ENCODE measurements at places on chromosomes 7 and 10.

- H3K4me1 ChIP-seq: peaks cover 12% of the 10 kb centered on the region
- peaks cover 57% of the 10 kb centered on the region for H3K27me3 ChIP-seq
- no peaks in the 10 kb centered on the region for H3K36me3 ChIP-seq
These were observed 29.1 kb downstream of the GARIN1A start for GRCh38 chr7:128701062-128701785.

GRCh38 chr10:119330342-119330741 is 123.0 kb downstream of the GRK5 start:
- H3K27me3 ChIP-seq: no peaks in the 10 kb centered on the region
- peaks cover 11% of the 10 kb centered on the region for H3K4me1 ChIP-seq
- peaks cover 24% of the 10 kb centered on the region for H3K36me3 ChIP-seq

DNA sequence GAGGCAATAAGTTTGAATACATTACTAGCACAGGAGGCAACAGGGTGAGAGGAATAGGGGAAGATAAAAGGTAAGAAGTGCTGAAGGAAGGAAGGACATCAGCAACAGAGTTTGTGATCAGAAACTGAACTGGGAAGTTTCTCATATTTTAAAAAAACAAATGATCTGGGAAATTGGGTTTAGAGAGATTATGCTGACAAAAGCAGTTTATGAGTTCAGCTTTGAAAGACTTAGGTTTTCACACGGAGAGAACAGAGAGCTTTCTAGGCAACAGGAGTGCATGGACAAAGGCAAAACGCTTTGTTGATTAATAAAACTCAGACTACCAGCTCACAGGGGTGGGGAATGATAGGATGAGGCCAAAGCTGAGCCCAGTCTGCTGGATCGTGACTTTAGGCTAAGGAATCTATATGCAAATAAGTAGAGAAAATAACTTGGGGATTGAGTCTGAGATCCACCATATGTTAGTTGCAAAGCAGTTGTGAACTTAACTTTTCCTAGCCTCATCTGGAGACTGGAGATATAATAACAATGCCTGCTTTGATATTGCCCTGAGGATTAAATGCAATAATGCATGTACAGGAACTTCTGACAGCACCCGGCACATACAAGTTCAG is 4.2 kb downstream of the OSBPL3 start:
- H3K36me3 ChIP-seq: peaks cover 55% of the 10 kb centered on the region
- H3K4me3 ChIP-seq: no peak overlapping the region
- H3K27ac ChIP-seq: no peak overlapping the region
- H3K27me3 ChIP-seq: peaks cover 6% of the 10 kb centered on the region
- H3K4me1 ChIP-seq: peaks cover 76% of the 10 kb centered on the region
- no peak for DNase-seq

DNA sequence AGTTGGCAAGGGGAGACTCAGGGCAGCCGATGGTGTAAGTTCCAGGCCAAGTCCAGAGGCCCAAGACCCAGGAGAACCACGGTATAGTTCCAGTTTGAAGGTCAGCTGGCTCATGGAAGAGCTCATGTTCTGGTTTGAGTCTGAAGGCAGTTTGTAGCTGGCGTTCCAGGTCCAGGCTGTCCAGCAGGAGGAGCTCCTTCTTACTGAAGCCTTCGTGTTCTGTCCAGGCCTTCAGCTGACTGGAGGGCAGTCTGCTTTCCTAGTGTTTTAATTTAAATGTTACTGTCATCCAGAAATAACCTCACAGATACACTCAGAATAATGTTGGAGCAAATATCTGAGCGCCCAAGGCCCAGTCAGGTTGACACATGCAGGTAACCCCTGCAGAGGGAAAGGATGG is 4.2 kb downstream of the SUN1 start:
- DNase-seq: no peak
- H3K27ac ChIP-seq: peak overlapping the region; percentile 57
- no peaks in the 10 kb centered on the region for H3K27me3 ChIP-seq
- peaks cover 37% of the 10 kb centered on the region for H3K36me3 ChIP-seq
- peaks cover 47% of the 10 kb centered on the region for H3K4me1 ChIP-seq

DNA sequence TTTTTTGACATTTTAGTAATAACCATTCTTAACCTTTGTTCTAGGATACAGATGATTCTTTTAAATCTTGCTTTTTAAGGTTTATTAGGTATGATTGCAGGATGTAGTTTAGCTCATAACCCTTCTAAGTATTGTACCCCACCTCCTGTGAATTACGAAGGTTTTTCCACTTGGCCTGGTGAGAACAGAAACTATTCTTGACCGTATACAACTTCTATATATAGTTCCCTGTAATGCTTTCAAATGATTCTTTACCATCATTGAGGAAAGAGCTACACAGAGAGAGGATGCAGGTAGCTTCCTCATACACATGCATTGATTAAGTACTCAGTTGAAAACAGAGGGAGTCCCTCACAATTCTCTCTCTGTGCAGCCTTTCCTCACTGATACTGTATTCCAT is 86.3 kb downstream of the PALS2 start:
- no peak overlapping the region for H3K27ac ChIP-seq
- H3K4me3 ChIP-seq: no peak overlapping the region
- H3K27me3 ChIP-seq: no peaks in the 10 kb centered on the region
- no peaks in the 10 kb centered on the region for H3K4me1 ChIP-seq

- DNase-seq: peak; percentile 96
- peaks cover 79% of the 10 kb centered on the region for H3K4me1 ChIP-seq
- H3K36me3 ChIP-seq: peaks cover 50% of the 10 kb centered on the region
- peak within 1 kb of the TSS; percentile 93 for H3K4me3 ChIP-seq
- H3K27me3 ChIP-seq: no peaks in the 10 kb centered on the region
These were observed at the start of gene UPP1 for GRCh38 chr7:48089046-48090003. Gene UPP1 (plus strand): TSS chr7:48089265. CDS start chr7:48094784, 5,519 bp downstream.

DNA sequence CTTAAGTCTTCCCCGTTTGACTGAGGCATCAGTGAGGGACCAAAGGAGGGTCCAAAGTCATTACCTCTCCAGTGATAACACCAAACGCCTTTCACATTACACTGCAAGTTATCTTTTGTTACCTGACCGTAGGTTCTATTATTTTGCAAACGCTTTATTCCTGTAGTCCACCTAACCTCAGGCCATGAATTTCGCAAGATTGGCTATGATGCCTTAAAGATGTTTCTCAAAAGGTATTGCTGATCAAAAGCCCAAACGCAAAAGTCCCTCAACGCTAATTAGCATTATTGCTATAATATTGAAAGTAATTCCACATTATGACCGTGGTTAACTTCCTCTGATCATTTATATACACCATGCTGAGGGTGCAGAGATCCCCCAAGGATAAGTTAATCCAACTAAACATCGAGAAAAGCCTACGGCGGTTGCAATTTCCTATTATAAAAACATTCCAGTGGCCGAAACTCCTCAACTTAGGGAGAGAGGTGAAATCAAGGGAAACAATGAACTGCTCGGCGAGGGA is 649 bp downstream of the DNA2 start:
- H3K4me3 ChIP-seq: peak overlapping the region; percentile 91
- H3K4me1 ChIP-seq: peaks cover 29% of the 10 kb centered on the region
- H3K27ac ChIP-seq: peak overlapping the region; percentile 91
- peaks cover 26% of the 10 kb centered on the region for H3K36me3 ChIP-seq

- H3K4me1 ChIP-seq: no peaks in the 10 kb centered on the region
- H3K27ac ChIP-seq: no peak overlapping the region
- H3K4me3 ChIP-seq: no peak overlapping the region
- no peaks in the 10 kb centered on the region for H3K36me3 ChIP-seq
These were observed 57.8 kb upstream of the FZD1 start for GRCh38 chr7:91206361-91206960.

- H3K4me3 ChIP-seq: no peak overlapping the region
- DNase-seq: no peak
- no peak overlapping the region for H3K27ac ChIP-seq
- H3K36me3 ChIP-seq: no peaks in the 10 kb centered on the region
- H3K4me1 ChIP-seq: no peaks in the 10 kb centered on the region
These were observed 18.4 kb upstream of the DIP2C start for GRCh38 chr10:707861-708260.

DNA sequence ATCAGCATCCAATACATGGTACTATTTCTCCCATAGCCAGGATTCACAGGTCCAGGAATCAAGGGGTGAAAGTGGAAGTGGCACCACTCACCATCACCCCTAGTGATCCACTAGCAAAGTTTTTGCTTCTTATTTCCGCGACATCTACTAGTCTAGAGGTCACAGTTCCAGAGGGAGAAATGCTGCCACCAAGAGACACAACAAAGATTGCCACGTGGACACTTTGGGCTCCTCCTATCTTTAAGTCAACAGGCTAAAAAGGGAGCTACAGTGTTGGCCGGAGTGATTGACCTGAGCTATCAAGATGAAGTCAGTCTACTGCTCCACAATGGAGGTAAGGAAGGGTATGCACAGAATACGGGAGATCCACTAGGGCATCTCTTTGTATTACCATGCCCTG is 178.2 kb downstream of the AKR1D1 start:
- H3K4me3 ChIP-seq: no peak overlapping the region
- H3K4me1 ChIP-seq: no peaks in the 10 kb centered on the region
- no peak for DNase-seq
- H3K27me3 ChIP-seq: no peaks in the 10 kb centered on the region

DNA sequence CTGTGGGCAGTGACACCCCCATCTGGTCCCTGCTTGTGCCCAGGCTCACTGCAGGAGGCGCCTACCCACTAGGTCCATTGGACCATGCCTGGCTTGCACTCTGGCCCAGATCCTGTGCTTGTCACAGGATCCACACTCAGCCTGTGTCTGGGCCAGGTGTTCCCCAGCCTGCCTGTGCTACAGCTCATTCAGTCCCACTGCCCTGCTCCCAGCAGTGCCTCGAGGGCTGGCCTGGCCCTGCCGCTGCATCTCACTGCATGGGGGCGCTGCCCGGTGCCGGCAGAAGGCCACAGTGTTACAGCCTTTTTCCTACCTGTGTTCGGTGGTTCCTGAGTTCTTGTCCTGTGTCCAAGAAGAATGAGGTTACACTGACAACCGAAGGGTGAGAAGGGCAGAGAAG is 21.3 kb downstream of the SDHAF3 start:
- H3K27me3 ChIP-seq: no peaks in the 10 kb centered on the region
- H3K4me3 ChIP-seq: no peak overlapping the region
- DNase-seq: no peak

Data from activated naive CD4-positive, alpha-beta T cell treated with anti-CD3 and anti-CD28 coated beads, Interleukin-2, amount 10 ng/mL, durations not matched to agents 7 days and 5 days (primary cell).